ENCODE measurements at places on chromosomes 1 and 21.

DNA sequence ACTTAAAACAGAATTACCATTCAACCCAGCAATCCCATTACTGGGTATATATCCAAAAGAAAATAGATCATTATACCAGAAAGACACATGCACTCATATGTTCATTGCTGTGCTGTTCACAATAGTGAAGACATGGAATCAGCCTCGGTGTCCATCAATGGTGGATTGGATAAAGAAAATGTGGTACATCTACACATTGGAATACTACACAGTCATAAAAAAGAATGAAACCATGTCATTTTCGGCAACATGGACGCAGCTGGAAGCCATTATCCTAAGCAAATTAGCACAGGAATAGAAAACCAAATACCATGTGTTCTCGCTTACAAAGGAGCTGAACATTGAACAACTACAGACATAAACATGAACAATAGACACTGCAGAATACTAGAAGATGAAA is 244.8 kb upstream of the PROX1 start:
- DNase-seq, result no peak

GRCh38 chr1:56825436-56825835 is 6.2 kb upstream of the FYB2 start:
- DNase-seq, result no peak

DNA sequence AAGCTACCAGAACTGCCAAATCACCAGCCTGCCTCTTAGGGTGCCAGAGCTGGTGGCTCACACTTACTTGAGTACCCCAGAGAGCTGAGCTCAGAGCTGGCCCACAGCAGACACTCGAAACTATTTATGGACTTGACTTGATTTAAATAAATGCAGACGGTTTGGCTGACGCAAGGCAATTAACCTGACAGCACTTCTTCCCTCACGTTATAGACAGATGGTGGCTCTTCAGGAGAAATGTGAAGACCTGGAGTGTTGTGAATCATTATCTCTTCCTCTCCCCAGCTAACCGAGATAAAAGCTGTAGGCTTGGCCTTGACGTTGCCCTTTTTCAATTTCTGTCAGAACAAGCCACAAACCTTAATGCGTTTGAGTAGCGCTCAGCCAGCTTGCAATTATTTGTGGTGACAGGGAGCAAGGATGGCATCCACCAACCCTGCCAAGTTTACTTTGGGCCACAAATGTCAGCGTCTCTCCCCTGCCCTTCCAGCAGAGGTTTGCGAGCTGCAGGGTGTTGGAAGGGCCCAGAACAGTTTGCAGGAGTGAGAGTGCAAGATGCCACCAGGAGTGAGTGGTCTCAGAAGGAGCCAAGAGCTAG is 34.0 kb upstream of the BCAR3 start:
- no peak for DNase-seq

DNA sequence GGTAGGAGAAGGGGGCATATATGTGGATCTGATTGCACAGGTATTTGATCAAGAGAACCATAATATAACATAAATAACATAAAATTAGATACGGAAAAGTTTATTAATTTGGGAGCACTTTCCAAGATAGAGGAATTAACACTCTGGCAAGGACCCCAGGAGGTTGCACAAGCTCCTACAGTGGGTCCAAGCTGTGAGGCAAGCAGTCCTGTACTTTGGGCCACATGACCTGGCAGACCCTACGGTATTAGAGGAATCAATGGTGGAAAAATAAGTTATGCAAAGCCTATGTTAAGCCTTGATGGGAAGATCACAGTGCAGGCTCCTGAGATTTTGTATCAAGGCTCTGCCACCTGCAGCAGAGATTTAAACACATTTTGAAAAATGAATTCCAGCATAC is 220.1 kb downstream of the COL24A1 start:
- DNase-seq, result no peak

DNA sequence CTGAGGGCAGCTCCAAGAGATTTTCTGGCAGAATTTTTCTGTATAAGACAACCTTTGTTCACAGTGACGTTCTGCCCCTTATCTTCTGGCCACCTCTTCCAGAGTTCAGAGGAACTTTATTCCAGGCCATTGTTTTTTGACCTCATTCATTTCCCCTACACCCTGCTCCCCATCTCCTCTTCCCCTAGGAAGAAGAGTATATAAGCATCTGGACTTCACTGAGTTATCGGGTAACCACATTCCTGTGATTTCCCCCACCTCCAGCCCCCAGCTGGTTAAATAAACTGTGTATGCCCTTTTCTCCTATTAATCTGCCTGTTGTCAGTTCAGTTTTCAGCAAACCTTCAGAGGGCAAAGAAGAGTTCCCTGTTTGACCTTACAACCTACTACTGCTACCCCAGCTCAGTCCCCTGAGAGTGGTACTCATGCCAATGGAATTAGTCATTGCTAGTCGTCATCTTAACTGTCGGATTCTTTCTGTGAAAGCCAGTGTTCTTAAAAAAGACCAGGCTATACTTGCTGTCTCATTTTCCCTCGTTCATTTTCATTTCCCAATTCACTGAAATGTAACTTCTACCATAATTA is 14.3 kb upstream of the ALG14 start:
- no peak for DNase-seq

DNA sequence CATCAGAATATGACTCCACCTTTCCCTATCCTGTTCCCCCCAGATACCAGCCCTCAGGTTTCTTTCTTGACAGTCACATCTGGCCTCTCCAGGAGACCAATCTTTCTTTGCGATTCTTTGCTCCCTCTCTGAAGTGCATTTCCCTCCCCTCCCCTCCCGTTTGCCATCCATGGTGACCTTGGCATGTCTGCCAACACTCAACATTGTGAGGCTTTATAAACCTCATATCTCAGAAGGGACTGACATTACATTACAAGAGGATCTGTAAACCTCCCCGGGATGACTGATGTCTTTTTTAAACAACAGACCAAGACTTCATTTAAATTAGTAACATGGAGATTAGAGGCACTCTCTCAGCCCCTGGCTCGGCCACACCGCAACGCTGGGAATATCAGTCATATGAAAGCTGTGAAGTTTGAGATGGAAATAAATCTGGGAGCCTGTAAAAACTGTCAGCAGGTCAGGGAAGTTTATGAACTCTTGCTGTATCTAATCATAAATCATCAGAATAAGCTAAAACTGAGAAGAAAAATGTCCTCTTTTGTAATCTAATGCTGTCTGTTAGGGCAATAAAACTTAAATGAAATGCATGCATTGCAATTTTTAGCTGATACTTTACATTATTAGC is 401.7 kb upstream of the PROX1 start:
- DNase-seq, result no peak

DNA sequence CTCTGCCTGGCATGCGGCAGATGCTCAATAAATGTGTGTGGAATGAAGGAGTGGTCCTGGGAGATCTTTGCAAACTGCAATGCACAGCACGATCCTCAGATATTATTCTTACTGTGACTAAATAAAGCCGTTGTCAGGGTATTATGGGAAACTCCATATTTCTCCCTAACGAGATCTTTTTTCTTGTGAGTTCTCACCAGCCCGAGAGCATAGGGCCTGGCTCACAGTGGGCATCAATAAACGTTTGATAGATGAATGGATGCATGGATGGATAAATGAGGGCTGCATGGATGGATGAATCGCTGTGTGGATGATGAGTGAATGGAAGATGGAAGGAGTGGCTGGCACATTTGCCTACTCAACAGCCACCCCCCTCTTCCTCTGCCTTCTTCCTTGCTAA is 69.6 kb downstream of the SDC3 start:
- DNase-seq, result no peak

DNA sequence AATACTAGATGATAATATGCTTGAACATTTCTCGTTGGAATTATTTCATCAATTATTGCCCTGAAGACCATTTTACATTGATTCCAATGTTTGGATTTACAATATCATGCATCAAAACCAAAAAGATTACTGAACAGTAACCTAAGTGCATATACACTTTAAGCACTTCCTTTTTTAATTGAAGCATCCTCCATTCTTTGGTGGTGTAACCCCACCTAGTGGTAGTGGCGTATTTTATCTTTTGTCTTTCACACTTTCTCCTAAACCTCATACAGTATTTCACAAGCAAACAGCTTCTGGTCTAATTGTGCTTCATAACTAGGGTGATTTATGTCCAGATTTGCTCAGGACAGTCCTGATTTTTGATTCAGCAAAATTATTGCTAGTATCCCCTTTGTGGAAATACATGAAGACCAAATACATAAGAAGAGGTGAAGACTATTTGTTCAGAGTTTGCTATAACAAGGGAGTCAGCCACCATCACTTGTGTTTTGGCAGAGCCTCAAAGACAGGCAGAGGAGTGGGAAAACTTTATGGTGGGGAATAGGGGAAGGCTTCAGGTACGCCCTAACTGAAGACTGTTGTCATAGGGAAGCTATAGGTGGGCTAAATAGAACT is 3.4 kb upstream of the NVL start:
- DNase-seq, result peak; percentile 75

GRCh38 chr1:2587071-2587859 is 688 bp downstream of the PRXL2B start:
- DNase-seq, result no peak

DNA sequence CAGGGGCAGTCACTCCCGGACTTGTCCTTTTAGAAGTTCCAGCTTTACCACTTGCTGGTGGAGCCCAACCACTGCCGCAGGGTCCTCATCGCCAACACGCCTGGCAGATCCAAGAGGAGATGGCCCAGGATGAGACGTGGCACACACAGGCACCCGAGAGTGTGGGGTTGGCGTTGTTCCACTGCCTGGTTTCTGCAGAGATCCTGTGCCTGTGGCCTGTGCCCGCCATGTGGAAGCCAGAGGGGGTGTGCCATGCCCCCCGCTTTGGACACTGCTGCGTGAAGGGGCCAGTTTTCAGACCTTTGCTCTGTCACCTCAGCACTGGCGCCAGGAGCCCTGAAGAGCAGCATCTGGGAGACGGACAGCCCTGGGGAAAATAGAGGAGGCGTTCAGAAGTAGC is 10.8 kb downstream of the CD46 start:
- DNase-seq, result no peak

DNA sequence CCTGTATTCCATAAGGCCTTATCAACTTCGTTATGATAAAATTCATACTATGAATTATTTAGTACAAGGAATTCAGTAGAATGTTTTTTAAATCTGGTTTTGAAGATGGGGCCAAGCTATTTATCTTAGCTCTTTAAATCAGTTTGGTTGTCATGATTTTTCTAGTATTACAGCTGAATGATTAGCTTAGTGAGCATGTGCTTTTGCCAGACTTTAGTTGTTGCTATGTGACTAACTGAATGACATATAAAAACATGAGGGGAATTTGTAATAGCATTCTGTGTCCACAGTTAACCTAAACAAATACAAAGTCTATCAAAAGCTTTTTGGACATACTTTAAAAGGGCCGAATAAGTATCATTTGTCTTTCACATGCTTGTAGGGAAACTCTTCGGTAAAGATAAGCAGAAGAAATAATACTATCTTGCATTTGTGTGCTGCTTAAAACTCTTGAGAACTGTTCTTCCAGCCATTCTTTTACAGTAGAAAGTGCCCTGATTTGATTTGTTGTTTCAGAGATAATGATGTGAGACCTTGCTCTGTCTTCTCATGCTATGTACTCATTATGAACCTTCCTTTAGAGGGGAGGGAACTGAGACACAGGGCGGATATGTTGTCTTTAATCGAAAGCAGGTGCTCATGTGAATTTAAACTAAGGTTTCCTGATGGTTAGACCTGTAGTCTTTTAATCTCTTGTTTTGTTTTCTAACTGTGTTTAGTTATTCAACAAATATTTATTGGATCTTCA is 18.8 kb downstream of the NEK7 start:
- DNase-seq, result peak; percentile 57

DNA sequence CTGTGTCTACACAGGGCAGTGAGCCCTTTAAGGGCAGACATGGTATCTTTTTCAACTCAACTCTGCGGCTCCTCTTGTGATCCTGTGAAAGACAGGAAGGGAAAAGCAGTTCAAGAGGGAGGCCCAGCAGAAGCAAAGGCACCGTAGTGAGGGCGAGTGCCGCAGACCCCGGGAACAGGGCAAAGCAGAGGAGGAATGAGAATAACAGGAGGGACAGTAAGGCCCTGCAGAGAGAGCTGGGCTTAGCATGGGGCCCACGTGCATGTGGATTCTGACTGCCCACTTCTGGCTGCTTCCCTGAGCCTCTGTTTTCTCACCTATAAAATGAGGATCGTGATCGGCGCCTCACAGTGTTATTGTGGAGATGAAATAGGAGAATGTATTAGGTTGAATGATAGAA is 409.3 kb downstream of the PTPRU start:
- no peak for DNase-seq

DNA sequence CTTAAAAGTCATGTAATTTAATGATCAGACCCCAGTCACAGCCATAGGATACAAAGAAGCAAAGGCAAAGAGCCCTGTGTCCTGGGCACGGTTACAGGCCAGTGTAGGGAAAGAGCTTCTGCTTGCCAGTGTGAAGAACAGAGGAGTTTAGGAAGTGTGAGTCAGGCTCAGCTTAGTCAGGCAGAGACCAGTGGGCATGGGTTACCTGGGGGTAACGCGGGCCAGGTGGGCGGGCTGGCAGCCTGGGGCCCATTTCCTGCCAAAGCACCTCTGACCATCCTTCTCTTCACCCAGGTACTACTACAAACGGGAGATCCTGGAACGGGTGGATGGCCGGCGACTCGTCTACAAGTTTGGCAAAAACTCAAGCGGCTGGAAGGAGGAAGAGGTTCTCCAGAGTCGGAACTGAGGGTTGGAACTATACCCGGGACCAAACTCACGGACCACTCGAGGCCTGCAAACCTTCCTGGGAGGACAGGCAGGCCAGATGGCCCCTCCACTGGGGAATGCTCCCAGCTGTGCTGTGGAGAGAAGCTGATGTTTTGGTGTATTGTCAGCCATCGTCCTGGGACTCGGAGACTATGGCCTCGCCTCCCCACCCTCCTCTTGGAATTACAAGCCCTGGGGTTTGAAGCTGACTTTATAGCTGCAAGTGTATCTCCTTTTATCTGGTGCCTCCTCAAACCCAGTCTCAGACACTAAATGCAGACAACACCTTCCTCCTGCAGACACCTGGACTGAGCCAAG is 4.7 kb downstream of the ELF3 start:
- DNase-seq, result no peak

DNA sequence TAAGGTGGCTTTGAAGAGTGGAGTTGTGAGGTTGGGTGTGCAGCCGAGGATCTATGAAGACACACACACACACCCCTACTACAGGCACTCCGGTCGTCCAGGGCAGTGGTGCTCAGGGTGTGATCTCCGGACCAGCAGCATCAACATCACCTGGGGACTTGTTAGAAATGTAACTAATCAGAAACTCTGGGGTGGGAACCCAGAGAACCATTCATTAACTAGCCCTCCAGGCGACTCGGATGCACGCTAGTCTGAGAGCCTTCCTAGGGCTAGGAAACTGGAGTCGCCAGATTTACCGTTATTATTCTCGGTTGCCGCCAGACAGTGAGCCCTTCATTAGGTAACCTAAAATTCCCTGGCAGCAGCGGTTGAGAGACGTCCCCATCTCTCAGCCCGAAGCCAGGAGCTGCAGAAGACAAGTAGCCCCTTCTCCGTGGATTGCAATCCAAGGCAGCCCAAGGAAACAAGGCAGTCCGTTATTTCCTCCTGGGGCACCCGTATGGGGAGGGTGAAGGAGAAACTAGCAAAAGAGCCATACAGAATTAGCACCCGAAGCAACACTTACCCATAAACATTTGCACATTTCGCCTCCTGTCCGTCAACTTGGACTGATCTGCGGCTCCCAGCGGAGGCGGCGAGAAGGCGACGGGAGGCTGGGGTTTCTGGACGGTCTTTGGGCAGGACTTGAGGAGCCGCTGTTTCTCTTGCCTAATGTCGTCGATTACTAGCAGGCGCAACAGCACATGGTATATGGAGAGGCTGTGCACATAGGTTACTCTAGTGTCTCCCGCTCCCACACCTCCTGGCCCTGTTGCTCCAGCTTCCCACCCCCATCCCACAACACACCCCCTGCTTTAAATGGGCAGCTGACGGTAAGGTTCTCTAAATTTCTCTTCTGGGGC is 2.9 kb upstream of the CCN1 start:
- no peak for DNase-seq

- DNase-seq, result peak; percentile 95
These were observed 4.8 kb downstream of the FAAP20 start for GRCh38 chr1:2189459-2190425.
